Stimulated activated naive CD8-positive, alpha-beta T cell treated with anti-CD3 and anti-CD28 coated beads, Interleukin-15, amount 100 ng/mL, for 72 hours (primary cell): ENCODE measurements at places on chromosomes 1 and 21.

- no peak for DNase-seq
Observed at GRCh38 chr1:67436511-67437055, 6.4 kb upstream of the SERBP1 start.

DNA sequence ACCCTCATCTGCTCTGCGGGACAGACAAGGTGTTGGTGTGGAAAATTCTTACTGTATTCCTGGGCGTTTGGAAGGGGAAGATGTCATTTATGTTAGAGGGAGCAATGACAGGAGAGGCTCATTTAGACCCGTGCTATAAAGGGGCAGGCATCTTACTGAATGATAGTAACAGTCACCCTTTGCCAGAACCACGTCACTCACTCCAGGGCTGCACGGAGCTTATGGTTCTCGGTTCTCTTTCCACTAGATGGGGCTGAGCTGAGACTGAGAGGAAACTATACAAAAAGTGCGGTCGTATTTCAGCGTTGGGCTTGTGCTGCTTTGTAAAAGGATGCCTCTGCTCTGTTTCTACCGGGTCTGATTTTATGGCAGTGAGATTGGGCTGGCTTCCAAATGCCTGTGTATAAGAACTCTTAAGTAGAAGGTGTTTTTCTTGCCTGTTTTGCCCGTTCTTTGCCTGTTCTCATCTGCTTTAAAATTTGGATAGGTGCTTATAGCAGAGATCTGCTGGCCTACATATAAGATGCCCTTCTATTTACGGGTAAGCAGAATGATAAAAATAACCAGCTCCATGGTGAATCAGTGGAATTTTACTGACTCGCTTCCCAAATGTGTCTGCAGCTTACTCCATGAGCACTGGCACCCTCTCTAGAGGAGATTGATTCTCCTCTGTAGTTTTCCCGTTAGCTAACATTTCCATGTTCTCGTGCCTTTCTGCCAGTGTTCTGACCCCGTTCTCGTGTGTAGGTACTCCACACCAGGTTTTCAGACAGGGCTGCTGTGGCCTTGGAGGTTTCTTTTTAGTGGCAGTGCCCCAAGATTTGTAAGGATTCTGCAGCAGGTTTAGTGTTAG lies 55.9 kb downstream of the MRPS6 start:
- peak; percentile 84 for DNase-seq

- DNase-seq, result no peak
Observed at GRCh38 chr1:230153641-230154296, 86.7 kb downstream of the GALNT2 start.

GRCh38 chr1:26555550-26555981 lies 26.0 kb downstream of the RPS6KA1 start:
- DNase-seq, result no peak

DNA sequence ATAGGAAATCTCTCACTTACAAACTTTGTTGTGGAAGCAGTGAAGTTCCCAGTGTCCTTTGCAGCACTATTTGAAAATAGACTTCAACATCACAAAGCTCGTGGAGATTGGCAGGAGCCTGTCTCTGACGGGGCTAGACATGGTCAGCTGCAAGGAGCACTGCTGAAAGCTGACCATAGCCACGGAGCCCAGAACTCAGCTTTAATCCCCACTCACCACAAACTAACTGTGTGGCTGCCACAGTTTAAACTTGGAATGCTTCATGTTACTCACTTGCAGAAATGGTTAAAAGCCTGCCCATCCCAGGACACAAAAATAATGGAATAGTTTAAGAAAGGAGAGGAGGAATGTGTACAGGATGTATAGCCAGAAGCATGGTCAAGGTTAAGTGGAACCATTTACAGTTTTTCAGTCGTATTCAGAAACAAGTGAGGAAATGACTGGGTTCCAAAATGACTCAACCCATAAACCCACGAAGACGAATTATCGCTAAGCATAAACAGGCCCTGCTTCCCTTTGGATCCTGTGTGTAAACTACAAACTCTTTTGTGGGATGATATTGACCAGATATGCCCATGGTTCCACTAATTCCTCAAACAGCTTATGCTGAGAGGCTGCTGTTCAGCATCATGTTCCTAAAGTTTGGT lies 18.2 kb downstream of the DNALI1 start:
- no peak for DNase-seq

GRCh38 chr1:167587872-167588271 lies 34.3 kb upstream of the CREG1 start:
- no peak for DNase-seq

GRCh38 chr1:201190005-201190404 lies 619 bp upstream of the IGFN1 start:
- no peak for DNase-seq

DNA sequence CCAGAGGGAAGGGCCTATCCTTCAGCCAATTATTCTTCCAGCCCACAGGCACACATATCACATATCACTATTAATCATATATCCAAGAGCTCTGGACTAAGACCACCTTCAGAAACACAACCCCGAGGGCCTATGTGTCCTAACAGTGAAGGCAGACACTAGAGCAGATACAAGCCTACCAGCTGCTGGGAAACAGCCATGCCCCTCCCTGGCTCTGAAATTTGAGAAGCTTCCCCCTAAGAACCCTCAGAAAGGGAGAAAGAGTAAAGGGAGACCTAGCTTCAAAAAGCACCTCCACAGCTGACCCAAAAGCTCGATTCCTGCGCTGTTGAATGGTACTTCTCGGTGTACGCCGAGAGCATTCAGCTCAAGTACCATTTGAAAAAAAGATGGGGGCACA lies 17.4 kb downstream of the CNN3 start:
- no peak for DNase-seq

DNA sequence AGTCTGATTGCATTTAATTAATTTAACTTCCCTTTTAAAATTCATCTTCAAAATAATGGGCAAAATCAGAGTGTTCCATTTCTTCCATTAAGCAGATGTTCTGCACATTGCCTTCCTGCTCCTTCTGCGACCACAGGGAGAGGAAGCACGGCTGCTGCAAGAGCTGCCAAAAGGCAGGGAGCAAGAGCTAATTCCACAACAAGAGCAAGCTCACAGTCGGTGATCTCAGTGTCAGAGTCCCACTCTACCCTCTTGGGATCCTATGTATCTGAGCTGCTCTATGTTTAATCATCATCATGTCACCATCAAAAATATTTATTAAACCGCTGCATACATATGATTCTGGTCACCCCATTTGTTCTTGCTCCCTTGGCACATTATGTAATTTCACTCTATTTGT lies 255.3 kb upstream of the CAMK1G start:
- DNase-seq, result no peak

DNA sequence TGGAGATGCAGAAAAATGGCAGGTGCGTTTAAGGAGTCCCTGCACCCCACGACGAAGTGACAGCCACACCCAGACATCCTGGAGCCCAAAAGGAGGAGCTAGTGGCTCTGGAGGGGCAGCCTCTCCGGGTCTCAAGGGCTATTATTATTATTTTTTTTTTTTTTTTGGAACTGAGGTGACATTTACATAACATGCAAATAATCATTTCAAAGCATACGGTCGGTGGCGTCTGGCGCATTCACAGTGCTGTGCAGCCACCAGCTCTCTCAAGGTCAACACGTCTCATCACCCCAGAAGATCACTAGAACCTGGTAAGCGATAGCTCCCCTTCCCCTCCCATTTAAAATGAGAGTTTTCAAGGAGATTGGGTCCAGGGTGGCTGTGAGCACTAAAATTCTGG lies 67.5 kb upstream of the PDE9A start:
- no peak for DNase-seq

DNA sequence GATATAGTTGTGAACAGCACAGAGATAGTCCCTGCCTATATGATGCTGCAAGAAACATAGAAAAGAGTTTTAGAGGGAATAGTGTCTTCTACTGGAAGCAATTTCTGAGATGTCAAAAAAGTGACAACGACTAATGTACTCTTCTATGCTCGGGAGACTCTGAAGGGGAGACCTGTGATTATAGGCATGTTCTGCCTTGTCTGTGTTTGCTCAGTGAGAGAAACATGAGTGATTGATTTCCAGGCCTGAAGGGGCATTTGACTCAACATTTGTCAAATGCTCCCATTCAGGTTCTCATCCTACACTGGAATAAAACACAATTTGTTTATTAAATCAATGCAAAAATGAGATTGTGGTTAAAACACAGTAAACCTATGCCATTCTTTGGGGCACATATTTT lies 131.8 kb downstream of the CTH start:
- no peak for DNase-seq

- no peak for DNase-seq
Observed at GRCh38 chr21:17783003-17783402, 36.2 kb downstream of the C21orf91 start.

- DNase-seq, result no peak
Observed at GRCh38 chr1:106998431-106999002, 58.0 kb upstream of the PRMT6 start.

DNA sequence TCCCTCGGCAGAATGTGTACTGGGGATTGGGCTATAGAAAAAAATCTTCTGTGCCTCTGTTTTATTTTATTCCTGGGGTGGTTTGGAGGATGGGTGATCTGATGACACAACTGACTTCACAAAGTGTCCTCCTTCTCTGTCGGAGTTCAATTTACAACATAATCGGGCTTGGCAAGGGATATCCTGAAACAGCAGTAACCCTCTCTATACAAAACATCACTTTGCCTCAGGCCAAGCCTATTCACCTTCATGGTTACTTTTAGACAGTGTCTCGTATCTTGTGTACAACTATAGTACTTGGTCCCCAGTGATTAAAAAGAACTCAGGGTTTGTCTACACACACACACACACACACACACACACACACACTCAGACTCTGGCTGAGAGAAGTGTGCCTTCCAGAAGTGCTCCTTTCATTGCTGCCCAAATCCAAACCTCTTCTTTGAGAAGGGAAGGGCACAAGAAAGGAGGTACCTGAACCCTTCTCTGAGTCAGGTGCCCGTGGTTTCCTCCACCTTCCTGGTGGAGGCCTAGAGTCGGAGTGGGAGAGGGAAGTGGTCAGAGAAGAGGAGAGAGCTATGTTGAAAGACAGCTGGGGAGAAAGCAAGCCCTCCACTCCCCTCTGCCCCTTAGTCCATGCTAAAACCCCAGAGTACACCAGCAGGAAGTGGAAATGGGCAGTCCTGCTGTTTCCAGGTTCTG lies 62.4 kb upstream of the POU2F1 start:
- DNase-seq, result no peak

- no peak for DNase-seq
Observed at GRCh38 chr1:184965439-184965838, 8.9 kb downstream of the NIBAN1 start.

DNA sequence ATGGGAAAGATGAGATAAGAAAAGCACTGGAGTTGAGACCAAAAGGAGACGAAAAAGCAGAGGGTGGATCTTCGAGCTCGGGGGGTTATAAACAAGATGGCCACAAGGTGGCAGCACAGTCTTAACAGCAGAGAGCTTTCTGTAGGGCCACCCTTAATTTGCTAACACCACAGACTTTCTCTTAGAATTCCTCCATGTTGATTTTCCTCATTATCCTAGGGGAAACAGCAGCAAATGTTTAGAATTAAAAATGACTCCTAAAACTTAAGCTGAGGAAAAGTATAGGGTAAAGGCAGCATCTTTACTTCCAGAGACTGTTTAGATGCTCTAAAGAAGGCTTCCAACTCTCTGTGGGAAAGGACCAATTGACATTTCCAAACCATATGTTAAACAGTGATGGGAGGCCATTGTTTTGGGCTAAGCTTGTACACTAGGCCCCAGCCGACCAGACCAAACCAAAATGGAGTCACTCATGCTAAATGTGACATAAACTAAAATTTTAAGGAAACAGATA lies 2.5 kb upstream of the APOBEC4 start:
- DNase-seq, result peak; percentile 60

GRCh38 chr1:22807340-22807739 lies 96.7 kb downstream of the EPHB2 start:
- no peak for DNase-seq

GRCh38 chr1:104671684-104672353 lies 922.1 kb downstream of the AMY1C start:
- no peak for DNase-seq

- DNase-seq, result no peak
Observed at GRCh38 chr1:157532569-157532968, 19.7 kb downstream of the FCRL5 start.

- DNase-seq, result peak; percentile 51
Observed at GRCh38 chr1:180178511-180179161, 24.0 kb downstream of the QSOX1 start.

DNA sequence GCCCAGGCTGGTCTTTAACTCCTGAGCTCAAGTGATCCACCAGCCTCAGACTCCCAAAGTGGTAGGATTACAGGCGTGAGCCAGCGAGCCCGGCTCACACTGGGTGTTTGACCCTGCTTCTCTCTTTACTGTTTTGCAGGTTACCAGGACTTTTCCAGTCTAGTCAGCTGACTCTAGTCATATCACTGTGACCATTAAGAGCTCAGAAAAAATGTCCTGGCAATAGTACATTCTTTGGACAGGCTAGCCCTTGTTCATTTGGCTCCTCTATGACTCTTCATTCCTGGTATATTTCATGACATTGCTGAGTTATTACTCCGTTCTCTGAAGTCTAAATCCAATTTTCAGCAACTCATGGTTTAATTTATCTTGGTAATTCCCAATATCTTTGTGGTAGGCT lies 8.0 kb upstream of the CA6 start:
- no peak for DNase-seq

- DNase-seq, result no peak
Observed at GRCh38 chr1:75258351-75258750, 124.2 kb downstream of the LHX8 start.

- no peak for DNase-seq
Observed at GRCh38 chr1:53618500-53619366, 120.2 kb downstream of the GLIS1 start.

GRCh38 chr1:14788080-14788479 lies 189.6 kb downstream of the KAZN start:
- DNase-seq, result no peak
